ENCODE measurements at places on chromosomes 11 and 22. TPM values are rescaled to one million over a fixed set of nuclear protein-coding genes. Genes with fewer than 3 reads are reported as not detected.

- H3K27me3 ChIP-seq = no peaks in the 10 kb centered on the region
- H3K36me3 ChIP-seq = peaks cover 2% of the 10 kb centered on the region
- H3K4me3 ChIP-seq = no peak overlapping the region
Observed at GRCh38 chr11:101705972-101706371, 122.2 kb upstream of the TRPC6 start.

DNA sequence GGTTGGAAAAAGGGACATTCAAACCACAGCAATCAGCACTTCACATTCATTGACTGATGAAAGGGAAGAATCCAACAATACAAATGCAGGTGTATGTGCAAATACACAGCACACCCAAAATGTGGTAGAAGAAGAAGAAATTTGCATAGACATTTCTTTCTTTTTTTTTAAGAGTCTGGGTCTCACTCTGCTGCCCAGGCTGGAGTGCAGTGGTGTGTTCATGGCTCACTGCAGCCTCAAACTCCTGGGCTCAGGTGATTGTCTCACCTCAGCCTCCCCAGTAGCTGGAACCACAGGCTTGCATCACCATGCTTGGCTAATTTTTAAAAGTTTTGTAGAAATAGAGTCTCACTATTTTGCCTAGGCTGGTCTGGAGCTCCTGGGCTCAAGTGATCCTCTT lies 21.9 kb downstream of the CARS1 start:
- DNase-seq = no peak
- H3K36me3 ChIP-seq = peaks cover 54% of the 10 kb centered on the region
- H3K4me3 ChIP-seq = no peak overlapping the region
- peaks cover 3% of the 10 kb centered on the region for H3K4me1 ChIP-seq
- H3K27ac ChIP-seq = no peak overlapping the region

- DNase-seq = no peak
- no peak overlapping the region for H3K4me3 ChIP-seq
- no peak overlapping the region for H3K27ac ChIP-seq
- no peaks in the 10 kb centered on the region for H3K27me3 ChIP-seq
- no peaks in the 10 kb centered on the region for H3K4me1 ChIP-seq
- H3K36me3 ChIP-seq = no peaks in the 10 kb centered on the region
Observed at GRCh38 chr22:44269117-44269498, 43.6 kb downstream of the SHISAL1 start.

- peak overlapping the region; percentile 29 for H3K27ac ChIP-seq
- no peak overlapping the region for H3K4me3 ChIP-seq
- H3K36me3 ChIP-seq = peaks cover 10% of the 10 kb centered on the region
- H3K27me3 ChIP-seq = no peaks in the 10 kb centered on the region
- H3K4me1 ChIP-seq = peaks cover 14% of the 10 kb centered on the region
Observed at GRCh38 chr22:35938226-35938625, 90.4 kb downstream of the RBFOX2 start.

DNA sequence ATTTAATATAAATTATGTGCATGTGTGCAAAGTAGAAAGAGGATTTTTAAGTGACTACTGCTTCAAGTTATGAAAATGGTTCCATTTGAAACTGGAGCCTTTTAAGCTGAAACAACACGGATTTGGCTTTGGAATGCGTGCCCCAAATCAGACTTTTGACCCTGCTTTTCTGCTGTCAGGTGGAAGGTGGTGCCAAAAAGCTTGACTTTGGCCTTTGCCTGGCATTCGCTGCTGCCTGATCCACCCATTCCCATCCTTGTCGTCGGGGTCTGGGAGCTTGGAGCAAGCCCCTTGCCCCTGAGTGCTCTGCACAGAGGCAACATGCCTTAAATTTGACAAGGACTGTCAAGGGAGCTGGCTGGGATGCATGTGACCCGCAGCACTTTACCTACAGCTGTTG lies 335.3 kb upstream of the SYN3 start:
- H3K4me3 ChIP-seq = no peak overlapping the region
- DNase-seq = no peak
- peaks cover 6% of the 10 kb centered on the region for H3K4me1 ChIP-seq

DNA sequence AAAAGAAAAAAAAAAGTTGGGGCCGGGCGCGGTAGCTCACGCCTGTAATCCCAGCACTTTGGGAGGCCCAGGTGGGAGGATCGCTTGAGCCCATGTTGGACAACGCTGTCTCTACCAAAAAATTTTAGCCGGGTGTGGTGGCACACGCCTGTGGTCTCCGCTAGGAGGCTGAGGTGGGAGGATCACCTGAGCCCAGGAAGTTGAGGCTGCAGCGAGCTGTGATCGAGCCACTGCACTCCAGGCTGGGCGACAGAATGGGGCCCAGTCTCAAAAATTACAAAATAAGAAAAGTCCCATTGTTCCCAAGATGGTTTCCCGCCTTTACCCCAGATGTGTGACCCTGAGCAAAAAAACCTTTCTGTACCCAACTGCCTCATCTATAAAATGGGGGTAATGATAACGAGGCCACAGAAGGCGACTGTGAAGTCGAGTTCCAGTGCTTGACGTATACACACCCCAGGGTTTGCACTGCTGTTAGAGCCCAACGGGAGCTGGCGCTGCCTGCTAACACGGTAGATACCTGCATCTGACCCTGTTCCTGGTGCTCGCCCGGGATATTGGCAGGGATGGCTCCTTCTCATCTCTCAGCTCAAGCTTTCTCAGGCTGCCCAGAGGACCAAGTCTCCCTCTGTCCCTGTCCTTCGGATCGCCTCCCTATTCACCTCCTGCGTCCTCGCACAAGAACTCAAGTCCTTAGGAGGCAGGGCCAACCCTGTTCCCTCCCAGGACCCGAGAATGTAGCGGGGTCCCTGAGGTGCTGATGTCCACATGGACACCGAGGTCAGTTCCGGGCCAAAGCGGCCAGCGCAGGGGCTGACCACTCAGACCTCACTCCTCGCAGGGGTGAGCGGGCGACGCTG lies 1.1 kb upstream of the RPLP2 start:
- peak overlapping the region; percentile 99 for H3K27ac ChIP-seq
- H3K4me1 ChIP-seq = peaks cover 36% of the 10 kb centered on the region
- H3K27me3 ChIP-seq = no peaks in the 10 kb centered on the region
- no peak for DNase-seq

DNA sequence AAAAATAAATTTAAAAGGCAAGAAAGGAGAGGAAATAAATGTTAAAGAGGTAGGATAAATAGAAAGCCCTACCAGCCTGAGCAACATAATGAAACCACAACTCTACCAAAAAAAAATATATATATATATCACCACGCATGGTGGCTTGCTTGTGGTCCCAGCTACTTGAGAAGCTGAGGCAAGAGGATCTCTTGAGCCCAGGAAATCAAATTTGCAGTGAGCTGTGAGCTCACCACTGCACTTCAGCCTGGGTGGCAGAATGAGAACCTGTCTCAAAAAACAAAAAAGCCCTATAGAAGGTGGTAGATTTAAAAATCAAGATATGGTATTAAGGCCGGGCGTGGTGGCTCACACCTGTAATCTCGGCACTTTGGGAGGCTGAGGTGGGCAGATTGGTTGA lies 10.5 kb downstream of the NUCB2 start:
- no peak for DNase-seq
- peaks cover 15% of the 10 kb centered on the region for H3K36me3 ChIP-seq
- no peaks in the 10 kb centered on the region for H3K4me1 ChIP-seq
- H3K4me3 ChIP-seq = no peak overlapping the region
- H3K27me3 ChIP-seq = no peaks in the 10 kb centered on the region

DNA sequence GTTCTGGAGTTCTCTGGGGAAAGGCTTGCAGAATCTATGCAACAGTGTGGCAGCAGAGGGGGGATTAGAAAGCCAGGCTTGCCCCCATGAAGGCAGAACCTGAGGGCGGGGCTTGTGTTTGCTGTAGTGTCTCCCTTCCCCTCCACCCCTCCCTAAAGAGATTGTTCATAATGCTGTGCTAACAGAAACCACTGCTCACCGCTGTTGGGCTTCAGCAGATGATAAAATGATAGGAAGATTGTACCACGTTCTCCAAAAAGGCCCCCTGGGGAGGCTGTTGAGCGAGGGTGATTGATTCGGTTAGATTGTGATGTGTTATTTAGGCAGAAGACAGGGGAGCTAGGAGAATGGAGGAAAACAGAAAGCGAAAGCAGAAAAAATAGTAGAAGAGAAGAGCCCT lies 215.2 kb upstream of the NCAM1 start:
- no peak overlapping the region for H3K27ac ChIP-seq
- no peak overlapping the region for H3K4me3 ChIP-seq
- H3K27me3 ChIP-seq = peaks cover 19% of the 10 kb centered on the region
- no peak for DNase-seq

DNA sequence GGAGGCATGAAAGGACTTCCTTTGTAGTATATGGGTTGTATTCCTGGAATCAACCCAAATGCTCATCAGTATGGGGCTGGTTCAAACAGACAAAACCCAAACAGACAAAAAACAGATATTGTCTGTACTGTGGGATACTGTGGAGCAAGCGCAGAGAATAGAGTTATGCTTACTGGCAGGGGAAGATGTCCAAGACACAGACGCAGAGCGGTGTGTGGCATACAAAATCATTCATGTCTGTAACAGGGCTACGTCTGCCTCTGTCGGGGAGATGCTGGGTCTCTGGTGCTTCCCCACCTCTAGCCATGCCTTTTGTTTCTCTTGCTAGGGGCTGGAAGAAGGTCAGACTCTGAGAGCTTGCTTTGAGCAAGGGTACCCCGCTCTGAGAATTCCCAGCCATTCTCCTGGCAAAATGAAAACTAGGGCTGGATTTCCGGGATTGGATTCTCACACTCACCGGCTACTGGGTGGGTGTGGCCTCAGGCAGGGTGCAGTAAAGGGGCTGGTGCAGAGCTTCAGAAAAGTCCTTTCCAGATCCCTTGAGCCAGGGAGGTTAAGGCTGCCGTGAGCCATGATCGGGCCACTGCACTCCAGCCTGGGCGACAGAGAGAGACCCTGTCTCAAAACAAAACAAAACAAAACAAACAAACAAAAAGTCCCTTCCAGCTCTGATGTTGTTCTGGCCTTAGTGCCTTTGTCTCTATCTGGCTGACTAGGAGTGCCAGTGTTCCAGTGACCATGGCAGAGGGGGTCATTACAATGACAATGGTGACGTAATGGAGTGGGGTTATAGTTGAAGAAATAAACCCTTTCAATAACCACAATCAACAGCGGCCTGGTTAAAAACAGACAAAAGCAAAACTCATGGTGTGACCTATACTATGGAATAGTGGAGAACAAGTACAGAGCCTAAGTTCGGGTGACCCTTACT lies 2.9 kb upstream of the ABCC8 start:
- H3K27me3 ChIP-seq = peaks cover 64% of the 10 kb centered on the region
- no peak overlapping the region for H3K27ac ChIP-seq
- H3K36me3 ChIP-seq = no peaks in the 10 kb centered on the region
- no peak for DNase-seq

GRCh38 chr11:78072455-78072854 lies 7.2 kb downstream of the NDUFC2 start:
- no peaks in the 10 kb centered on the region for H3K27me3 ChIP-seq
- no peak overlapping the region for H3K27ac ChIP-seq
- no peak overlapping the region for H3K4me3 ChIP-seq

- H3K4me3 ChIP-seq = no peak overlapping the region
- no peaks in the 10 kb centered on the region for H3K27me3 ChIP-seq
- no peaks in the 10 kb centered on the region for H3K36me3 ChIP-seq
- DNase-seq = no peak
Observed at GRCh38 chr22:46129390-46130041, 20.8 kb upstream of the PPARA start.

- no peak overlapping the region for H3K27ac ChIP-seq
- H3K27me3 ChIP-seq = no peaks in the 10 kb centered on the region
- H3K4me3 ChIP-seq = no peak overlapping the region
Observed at GRCh38 chr11:69652999-69653398, 12.0 kb downstream of the CCND1 start.

DNA sequence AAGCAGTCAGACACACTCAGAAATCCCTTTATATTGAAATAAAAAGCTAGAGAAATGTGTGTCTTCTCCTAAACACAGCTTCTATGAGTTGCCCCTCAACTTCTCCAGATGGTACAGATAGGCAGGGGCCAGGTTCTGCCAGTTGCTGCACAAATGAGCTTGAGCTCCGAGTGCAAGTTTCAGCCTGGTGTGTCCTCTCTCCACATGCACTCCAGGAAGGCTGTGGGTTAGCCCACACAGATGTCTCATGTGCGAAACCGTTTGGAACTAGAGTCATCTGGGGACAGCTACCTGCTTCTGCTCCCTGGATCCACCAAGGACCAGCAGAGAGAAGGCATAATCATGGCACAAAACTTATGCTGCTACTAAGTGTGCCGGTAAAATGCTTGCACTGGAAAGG lies 812.6 kb downstream of the OPCML start:
- H3K36me3 ChIP-seq = no peaks in the 10 kb centered on the region
- no peak overlapping the region for H3K27ac ChIP-seq
- H3K27me3 ChIP-seq = no peaks in the 10 kb centered on the region
- H3K4me1 ChIP-seq = no peaks in the 10 kb centered on the region
- DNase-seq = no peak

DNA sequence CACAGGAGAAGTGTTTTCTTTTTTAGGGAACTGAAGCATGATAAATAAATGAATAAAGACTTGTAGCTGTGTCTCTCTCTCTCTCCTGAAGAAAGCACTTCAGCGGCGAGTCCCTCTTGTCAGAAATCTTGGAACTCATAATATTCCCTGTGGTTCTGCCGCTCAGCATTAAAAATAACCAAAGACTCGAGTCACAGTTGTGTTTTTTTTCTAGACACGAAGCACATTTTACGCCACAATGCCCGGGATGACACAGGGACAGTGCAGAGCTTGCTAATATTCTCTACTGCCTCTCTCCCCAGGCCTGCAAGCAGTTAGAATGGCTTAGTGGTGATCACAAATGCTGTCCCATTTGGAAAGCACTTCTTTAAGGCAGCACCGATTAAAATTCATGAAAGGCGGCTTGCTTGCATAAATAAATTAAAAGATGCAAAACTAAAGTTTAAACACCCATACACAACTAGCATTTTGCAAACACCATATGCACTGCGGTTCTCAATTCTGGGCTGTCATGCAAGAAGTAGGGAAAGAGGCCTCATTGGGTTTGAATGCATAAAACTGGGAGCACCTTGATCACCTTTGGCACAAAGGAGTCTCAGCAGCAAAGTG lies 597.4 kb downstream of the SOX6 start:
- no peaks in the 10 kb centered on the region for H3K4me1 ChIP-seq
- peaks cover 30% of the 10 kb centered on the region for H3K27me3 ChIP-seq
- peaks cover 1% of the 10 kb centered on the region for H3K36me3 ChIP-seq
- H3K27ac ChIP-seq = no peak overlapping the region

DNA sequence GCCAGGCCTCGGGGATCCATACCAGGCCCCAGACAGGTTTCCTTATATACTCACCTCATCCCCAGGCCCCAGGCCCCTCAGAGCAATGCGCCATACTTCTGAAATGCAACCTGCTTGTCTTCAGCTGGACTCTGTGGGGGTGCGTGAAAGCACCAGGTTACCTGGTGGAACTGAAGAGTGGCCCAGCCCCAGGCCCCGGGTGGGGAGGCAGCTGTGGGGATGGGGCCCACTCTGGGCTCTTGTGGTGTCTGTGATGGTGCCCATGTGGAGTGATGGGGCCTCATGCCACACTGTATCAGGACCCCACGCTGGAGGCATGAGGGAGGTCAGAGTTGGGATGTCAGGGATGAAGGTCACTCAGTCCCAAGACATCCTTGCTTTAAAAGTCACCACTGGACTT lies 999.0 kb downstream of the BRD1 start:
- no peaks in the 10 kb centered on the region for H3K27me3 ChIP-seq
- H3K36me3 ChIP-seq = no peaks in the 10 kb centered on the region
- H3K27ac ChIP-seq = no peak overlapping the region
- DNase-seq = no peak
- no peaks in the 10 kb centered on the region for H3K4me1 ChIP-seq

Gene FAM118A
- total RNA-seq = 110 TPM

Gene C11orf86
- total RNA-seq = not detected

Gene SPI1
- total RNA-seq = not detected

Gene ZNF215
- 2.7 TPM for total RNA-seq

Gene C22orf15
- not detected for total RNA-seq

Gene OR52E8
- total RNA-seq = not detected

All from osteocyte (in vitro differentiated cells).